Kidney epithelial cell (primary cell): ENCODE measurements at places on chromosomes 16 and 17.

DNA sequence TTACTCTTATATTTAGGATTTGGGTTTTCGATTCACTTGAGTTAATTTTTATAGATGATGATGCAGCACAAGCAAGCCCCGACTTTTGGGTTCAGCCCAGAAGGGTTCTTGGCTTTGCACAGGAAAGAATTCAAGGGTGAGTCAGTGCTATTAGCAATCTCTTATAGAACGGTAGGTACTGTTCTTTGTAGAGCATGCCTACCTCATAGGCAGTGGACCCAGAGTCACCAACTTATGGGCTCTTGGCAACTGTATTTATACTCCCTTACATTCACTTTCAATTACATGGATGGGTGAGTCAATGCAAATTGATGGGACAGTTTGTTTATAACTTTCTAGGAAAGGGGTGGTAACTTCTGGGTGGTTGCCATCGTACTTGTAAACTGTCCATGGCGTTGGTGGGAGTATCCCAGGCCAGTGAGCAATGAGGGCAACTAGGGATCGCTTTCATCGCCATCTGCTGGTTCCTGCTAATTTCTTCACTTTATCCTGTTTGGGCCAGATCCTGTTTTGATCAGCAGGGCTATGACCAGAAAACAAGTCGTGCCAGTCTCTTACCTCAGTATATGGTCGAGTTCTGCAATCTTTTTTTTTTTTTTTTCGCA lies 362.6 kb downstream of the CNTNAP4 start:
- DNase-seq, result no peak

GRCh38 chr17:5582209-5583185 lies 1.8 kb downstream of the NLRP1 start:
- no peak for DNase-seq

DNA sequence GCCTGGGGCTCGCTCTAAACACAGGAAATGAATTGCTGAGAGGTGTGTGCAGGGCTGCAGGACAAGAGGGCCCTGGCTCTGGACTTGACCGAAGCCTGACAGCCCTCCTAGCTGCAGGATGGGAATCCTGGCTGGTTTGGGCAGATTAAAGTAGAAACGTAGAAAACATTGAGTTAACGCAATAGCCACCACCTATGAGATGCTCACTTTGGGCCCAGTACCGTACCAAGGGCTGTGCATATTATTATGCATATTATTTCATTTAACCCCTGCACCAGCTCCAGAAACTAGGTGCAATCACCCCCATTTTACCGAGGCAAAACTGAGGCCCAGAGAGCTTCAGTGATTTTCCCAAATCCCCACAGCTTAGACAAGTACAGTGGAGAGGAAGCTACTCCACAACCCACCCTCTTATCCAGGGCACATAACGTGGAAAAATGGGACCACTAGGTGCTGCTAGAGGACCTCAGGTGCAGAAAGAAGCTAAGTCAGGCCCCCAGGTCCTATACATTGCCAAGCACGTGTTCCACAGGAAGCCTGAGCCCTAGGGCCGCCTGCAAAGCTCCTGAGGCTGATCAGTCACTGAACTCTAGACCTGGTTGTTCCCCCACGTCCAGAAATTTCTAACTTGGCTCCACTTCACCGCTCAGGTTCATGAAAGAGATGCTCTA lies 79.2 kb downstream of the MYH11 start:
- DNase-seq, result no peak

- DNase-seq, result no peak
Observed at GRCh38 chr16:8923199-8923598, 40.5 kb downstream of the USP7 start.

DNA sequence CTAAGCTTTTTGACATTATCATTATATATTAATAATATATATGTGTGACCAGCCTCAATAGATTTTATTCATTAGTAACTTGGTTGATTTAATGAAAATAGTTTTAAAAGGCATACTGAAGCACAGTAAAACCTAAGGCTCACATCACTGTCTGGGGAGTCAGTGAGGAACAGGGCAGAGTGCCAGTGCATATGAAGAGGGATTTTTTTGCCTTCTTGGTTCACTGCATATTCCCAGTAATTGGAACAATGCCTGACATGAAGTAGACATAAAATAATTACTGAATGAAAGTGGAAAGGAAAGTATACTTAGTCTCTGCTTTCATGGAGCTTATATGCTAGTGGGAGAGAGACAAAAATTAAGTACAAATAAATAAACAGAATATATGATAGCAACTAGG lies 81.1 kb downstream of the FTO start:
- no peak for DNase-seq

GRCh38 chr17:16304830-16305229 lies 48.4 kb downstream of the CENPV start:
- DNase-seq, result no peak

DNA sequence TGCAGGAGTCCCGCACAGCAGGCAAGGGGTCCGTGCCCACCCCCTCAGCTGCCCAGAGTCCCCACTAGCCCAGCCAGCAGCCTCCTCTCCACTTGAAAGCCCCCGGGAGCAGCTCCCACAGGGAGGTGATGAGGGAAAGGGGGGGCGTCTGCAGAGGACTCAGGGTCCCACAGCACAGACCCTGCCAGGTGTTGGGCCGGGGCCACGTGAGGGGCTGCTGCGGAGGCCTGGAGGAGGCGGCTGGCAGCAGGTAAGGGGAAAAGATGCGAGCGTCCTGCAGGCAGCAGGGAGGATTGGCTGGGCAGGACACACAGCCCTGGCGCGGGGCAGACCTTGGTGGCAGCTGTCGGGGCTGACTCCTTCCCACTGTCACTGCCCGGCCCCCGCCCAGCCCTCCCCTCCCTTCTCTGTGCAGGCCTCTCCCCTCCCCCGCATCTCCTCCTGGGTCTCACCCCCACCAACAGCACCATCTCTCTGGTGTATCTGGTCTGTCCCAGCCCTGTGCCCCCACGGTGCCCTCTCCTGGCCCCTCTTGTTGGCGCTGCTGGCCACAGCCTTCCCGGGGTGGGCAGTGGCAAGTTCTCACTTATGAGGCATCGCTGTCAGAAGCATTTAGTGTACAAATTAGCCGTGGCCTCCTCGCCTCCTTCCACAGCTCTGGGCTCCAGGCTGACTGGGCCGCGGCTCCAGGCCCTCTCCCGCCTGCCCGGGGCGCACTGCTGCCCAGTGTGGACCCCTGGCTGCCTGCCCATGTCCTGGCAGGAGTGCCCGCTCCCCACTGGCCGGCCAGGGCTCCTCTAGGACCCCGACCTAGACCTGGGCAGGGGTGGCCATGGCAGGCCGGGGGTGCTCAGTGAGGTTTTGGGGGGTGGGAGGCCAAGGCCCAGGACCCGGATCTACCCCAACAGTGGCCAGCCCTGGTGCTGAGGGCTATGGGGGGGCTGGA lies 4.4 kb upstream of the PRR35 start:
- no peak for DNase-seq

DNA sequence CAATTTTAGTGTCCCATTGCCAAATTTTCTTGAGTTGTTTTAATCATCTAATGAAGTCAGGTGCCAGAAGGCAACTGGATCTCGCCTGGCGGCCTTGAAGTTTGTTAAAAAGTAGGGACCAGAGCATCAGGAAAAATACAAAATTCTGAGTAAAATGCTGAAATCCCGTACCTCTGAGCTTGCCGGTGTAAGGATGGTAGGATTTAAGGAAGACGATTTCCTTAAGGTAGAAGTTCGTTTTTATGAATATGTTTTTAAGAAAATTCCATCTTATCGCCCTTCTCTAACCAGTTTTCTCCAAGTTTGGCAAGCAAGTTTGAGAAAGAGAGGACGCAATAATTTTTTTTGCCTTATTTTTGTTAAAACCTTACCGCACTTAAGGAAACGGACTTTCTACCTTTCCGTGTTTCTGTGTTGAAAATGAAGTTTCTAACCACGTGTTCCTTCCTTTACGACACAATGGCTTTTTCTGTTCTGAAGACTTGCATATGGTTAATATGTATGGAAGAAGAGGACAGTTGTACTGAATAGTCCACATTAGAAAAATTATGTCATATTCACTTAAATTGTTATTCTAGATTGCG lies 748 bp downstream of the ATF7IP2 start:
- no peak for DNase-seq

DNA sequence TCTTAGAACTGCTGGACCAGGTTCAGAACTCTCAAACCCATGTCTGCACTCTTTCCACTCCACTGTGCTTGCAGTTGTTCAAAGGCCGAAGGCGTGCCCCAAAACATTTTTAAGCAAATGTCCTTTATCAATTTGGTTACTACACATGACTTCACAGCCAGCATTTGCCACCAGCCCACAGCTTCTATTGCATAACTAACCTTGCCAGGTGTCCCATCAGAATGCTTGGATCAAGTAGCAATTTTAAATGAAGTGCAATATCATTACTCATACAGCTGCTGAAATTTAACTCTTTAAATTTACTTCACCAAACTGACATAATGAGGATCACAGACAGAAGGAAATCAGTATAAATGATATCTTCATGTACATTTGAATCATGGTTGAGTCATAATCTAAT lies 29.8 kb upstream of the HS3ST3A1 start:
- DNase-seq, result no peak

- no peak for DNase-seq
Observed at GRCh38 chr17:44024853-44025252, 10.1 kb upstream of the TMEM101 start.

DNA sequence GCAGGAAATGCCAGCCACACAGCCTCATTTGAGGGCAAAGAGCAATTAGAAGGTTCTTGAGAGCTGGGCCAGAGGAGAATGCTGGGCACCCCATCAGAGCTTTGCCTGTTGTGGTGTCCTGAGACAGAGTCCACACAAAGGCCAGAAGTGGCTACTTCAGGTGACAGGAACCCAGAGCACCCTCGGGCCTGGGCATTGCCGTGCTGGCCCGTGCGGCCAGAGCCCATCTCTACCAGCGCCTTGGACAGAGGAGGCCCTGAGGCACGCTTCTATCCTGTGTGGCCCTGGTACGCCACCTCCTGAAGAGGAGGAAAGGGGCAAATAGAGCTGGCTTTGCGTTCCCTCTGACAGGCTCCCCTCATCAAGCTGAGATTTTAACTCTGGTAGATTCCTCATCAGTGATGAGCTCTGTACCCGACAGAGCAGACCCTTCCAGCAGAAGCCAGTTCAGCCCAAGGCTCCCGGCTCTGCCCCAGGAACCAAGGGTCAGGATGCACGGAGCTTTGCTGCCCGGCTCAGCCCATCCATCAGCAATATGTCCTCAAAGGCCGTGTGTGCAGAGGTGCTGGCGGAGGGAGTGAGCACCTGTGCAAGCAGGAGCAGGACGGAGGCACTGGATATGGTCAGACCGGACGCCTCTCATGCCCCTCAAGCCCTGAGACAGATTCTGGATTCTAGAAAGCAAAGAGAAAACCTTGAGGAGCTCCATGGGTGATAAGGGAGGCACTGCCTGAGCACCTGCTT lies 3.4 kb upstream of the RASD1 start:
- no peak for DNase-seq

GRCh38 chr17:70239391-70239826 lies 70.1 kb downstream of the KCNJ2 start:
- DNase-seq, result no peak

DNA sequence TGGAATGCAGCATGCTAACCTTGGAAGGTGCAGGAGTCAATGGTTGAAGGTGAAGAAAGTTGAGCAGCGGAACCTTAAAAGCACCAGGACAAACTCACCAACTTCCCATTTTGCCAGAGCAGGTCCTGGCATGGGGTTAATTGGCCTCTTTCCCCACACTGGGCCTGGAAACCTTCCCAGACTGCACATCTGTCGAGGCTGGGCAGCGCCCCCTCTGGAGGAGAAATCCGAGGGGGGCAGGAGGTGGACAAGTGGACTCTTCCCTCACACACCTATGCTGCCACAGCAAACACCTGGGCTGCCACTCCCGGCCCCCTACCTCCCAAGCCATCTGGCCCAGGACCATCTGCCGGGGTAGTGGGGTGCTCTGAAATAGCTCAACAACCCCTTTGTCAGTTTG lies 232.4 kb downstream of the CBLN1 start:
- no peak for DNase-seq

DNA sequence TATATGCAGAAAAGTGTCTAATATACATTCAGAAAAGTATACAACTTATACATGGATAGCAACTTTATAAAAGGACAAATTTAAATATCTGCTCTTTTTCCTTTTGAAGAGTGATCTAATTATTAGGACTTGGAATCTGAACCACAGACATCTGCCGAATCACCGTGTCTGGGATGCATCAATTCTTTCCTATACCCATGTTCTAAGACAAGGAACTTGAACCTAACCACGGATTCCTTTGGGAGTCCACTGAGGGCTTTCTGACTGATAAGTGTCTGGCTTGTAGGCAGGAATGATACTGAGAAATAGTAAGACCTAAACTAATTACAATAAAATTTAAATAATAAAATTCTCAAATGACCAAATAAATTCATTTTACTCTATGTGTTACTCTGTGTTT lies 54.2 kb downstream of the NDEL1 start:
- DNase-seq, result no peak

- no peak for DNase-seq
Observed at GRCh38 chr17:35212668-35213067, 18.5 kb upstream of the SLC35G3 start.

DNA sequence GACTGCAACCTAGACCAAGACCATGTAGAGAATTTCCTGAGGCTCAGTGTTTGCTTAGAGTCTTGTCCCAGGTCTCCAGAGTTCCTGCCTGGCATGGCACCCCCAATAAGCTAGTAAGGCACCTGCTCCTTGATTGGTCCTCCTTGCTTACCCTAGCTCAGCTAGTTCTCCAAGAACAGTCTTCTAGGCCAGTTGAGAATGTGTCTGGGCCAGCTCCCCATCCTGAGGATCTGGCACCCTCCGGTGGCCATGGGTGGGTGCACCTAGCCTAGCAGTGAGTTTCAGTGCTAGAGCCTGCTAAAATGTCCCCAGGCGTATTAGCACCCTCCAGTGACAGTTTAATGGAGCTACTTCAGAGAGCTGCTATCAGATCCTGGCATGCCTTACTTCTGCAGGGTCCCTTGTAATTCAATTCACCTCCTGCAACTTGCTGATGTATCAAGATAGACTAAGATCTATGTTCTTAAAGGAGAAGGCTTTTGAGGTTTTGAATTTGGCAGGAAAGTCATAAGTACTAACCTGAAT lies 44.4 kb upstream of the MED13 start:
- DNase-seq, result peak; percentile 52

DNA sequence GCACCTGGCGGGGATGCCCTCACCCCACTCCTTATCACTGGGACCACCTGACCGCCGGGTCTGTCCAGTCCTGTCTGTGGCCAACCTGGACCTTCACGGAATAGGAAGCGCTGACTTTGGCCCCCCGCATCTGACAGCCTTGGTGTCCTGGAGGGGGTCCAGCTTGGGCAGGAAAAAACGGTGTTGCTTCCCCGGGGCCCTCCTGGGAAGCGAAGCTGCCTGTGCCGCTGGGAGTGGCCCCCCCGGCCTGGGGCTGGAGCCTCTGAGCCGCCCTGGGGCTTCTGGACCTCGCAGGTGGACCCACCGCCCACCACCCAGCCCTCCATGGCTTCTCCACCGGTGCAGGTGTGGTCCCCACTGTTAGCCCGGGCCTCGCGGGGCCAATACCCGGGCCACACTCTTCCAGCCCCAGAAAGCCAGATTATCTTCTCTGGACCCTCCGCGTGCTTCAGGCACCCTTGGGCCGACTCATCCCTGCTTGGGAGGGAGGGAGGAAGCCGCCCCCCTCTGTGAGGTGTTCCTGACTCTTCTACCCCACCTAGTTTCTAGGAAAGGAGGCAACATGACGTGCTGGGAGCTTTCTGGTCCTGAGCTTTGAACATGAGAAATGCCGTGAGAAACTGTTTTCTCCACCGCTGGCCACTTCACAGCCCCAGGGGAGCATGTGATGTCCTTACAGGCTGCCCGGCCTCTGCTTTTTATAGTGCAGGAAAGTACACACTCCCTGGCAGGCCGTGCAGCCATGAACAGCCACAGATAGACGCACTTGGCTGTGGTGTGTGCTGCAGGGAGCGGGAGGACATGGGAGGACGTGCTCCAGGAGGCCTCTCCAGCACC lies 1.1 kb downstream of the C1QTNF1 start:
- DNase-seq, result no peak

GRCh38 chr17:40519089-40519775 lies 17.8 kb upstream of the TNS4 start:
- DNase-seq, result no peak
